Activated CD8-positive, alpha-beta memory T cell treated with anti-CD3 and anti-CD28 coated beads, Interleukin-2, amount 50 U/mL, for 4 hours (primary cell): ENCODE measurements at places on chromosomes 7 and 10.

DNA sequence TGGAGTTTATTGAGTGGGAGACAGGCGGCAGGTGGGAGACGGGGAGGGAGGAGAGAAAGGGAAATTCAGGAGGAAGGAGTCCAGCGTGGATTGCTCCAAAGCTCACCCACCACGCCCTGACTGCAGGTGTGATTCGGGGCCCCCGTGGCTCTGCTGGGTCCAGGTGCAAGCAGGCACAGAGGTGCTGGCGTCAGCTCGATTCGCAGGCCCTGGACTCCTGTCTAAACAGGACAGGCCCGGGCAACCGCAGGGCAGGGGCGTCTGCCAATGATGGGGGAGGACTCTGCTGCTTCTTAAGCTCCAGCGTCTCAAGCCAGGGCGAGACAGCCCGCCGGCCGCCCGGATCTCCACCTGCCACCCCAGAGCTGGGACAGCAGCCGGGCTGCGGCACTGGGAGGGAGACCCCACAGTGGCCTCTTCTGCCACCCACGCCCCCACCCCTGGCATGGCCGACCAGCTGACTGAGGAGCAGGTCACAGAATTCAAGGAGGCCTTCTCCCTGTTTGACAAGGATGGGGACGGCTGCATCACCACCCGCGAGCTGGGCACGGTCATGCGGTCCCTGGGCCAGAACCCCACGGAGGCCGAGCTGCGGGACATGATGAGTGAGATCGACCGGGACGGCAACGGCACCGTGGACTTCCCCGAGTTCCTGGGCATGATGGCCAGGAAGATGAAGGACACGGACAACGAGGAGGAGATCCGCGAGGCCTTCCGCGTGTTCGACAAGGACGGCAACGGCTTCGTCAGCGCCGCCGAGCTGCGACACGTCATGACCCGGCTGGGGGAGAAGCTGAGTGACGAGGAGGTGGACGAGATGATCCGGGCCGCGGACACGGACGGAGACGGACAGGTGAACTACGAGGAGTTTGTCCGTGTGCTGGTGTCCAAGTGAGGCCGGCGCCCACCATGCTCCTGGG, at the start of gene CALML3:
Gene CALML3, plus strand, starts transcription at position 321 of the 920 bp plus-strand sequence. Its CDS starts 125 bp downstream, at position 446.
- DNase-seq, result no peak

GRCh38 chr7:7799138-7799537, 80.7 kb upstream of the RPA3 start:
- DNase-seq, result no peak

- no peak for DNase-seq
These were observed 467.5 kb downstream of the GPAM start for GRCh38 chr10:111716032-111716431.

GRCh38 chr10:130231251-130231741, 95.1 kb downstream of the GLRX3 start:
- no peak for DNase-seq

DNA sequence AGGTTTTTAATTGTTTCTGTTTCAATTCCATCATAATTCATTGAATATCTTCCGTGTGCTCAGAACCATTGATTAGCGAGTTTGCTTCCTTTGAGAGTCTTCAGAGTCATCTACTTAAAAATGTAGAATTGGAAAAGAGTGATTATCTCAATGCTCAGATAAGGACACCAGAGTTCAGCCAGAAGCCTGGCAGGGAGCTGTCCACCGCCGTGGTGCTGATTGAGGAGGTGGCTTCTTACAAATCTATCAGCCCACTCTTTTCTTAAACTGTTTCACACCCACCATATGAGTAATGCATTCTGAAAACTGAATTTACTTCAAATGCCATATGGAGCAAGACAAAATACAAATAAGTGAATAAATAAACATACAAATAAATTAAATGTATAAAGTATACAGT, 79.3 kb downstream of the INSYN2A start:
- DNase-seq, result no peak

GRCh38 chr10:48450233-48450740, 143.8 kb downstream of the MAPK8 start:
- DNase-seq, result no peak

- DNase-seq, result no peak
These were observed 10.6 kb upstream of the BPGM start for GRCh38 chr7:134636008-134636449.

GRCh38 chr10:28686835-28687682, 9.7 kb downstream of the BAMBI start:
- no peak for DNase-seq

GRCh38 chr7:4871056-4871680, 9.3 kb upstream of the PAPOLB start:
- no peak for DNase-seq

- no peak for DNase-seq
These were observed 18.0 kb downstream of the RHBDD2 start for GRCh38 chr7:75896803-75897327.

- DNase-seq, result no peak
These were observed 32.7 kb downstream of the ABCB5 start for GRCh38 chr7:20647908-20648776.

GRCh38 chr7:78845155-78845554, 608.3 kb downstream of the MAGI2 start:
- DNase-seq, result no peak
